ENCODE measurements at places on chromosomes 2 and 18.

GRCh38 chr2:207513551-207514257 is 16.1 kb upstream of the CREB1 start:
- no peak for DNase-seq

GRCh38 chr2:10407841-10408648 is 40.1 kb downstream of the ODC1 start:
- DNase-seq = no peak

- no peak for DNase-seq
Measured at GRCh38 chr18:10682368-10682714, 156.5 kb downstream of the NAPG start.

GRCh38 chr18:63155169-63155852 is 164.3 kb downstream of the BCL2 start:
- DNase-seq = peak; percentile 72

GRCh38 chr2:47483191-47483590 is 80.2 kb downstream of the MSH2 start:
- no peak for DNase-seq

DNA sequence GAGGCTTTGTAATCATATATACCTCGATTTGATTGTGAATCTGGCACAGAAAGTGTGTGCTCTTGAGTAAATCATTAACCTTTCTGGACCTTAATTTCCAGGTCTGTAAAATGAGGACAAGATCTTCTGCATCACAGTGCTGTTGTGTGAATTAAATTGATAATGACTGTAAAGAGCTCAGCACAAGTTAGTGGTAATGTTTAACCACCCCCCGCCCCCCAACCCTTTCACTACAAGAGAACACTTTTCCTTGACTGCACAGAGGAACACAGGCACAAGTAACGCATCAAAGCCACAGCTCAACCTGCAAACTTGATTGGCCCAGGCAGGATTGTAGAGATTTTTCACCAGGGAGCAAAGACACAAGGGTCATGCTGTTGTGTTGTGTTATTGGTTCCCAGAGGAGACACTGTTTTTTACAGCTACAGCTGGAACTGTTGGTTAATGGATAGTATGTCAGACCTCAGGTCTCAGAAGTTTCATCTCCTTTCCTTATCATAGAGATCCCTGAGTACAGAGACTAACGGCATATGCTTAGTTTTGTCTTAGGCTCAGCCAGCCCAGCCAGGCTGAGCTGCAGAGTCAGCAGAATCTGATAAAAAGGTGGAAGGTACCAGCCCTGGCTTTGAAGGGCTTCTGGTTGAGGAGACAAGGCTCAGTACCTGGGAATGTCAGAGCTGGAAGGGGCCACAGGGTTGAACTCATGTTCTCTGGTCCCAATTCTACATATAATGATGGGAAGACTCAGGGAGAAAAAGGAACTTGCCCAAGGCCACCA is 10.6 kb downstream of the SETBP1 start:
- DNase-seq = no peak

- no peak for DNase-seq
Measured at GRCh38 chr2:21643180-21643579, 519.4 kb downstream of the TDRD15 start.

- DNase-seq = no peak
Measured at GRCh38 chr2:73915437-73915993, 11.2 kb upstream of the DGUOK start.

- peak; percentile 65 for DNase-seq
Measured at GRCh38 chr18:34223164-34223892, 1.4 kb downstream of the NOL4 start.

GRCh38 chr18:48986851-48987761 is 36.3 kb upstream of the SMAD7 start:
- DNase-seq = no peak

DNA sequence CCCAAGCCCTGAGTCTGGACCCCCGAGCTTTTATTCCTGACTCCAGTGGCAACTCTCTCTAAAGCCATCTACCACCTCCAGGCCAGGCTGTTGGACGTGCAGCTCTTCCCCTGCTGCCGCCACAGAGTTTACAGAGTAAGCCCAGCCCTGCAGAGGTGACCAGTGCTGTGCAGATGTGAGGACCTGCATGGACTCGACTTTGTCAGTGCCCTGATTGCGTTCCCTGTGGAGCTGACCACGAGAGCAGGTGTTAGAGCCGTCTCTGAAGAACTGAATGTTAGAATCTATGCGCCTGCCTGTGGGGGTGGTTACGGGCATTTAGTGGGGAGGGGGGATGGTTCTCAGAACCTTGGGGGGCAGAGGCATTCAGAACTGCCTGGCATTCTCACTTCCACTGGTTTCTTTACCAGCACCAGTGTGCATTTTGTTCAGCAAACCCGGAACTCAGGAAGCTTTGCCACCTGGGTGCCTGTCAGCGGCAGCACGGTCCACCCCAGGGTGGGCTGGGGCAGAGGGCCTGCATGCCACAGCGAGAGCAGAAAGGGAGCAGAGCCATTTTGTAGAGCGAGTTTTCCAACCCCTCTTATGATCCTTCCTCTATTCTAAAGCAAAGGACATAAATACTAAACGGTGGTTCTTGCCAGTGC is 137.9 kb downstream of the KLHL29 start:
- DNase-seq = no peak

DNA sequence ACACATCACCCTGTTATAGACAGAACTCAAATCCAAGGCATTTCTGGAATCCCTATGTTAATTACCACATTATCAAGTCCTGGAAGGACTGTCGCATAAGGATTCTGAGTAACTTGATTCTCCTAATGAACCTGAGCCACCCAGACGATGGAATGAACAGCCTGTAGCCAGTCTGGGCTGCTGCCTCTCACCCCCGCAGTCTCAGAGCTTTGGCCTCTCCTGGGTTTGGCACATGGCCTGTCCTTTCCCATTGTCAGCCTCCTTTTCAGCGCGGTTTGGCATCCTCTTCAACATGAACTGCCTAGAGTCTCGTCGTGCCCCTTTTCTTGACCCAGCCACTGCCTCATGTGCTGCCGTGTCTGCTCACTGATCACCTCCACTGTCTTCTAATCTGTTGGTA is 147.6 kb downstream of the SLC8A1 start:
- DNase-seq = no peak

GRCh38 chr2:203498161-203498560 is 36.9 kb downstream of the RAPH1 start:
- DNase-seq = no peak
